Activated CD4-positive, alpha-beta T cell treated with anti-CD3 and anti-CD28 coated beads for 24 hours (primary cell): ENCODE measurements at places on chromosomes 7 and 10.

- DNase-seq = no peak
Observed at GRCh38 chr10:111921821-111922220, 261.7 kb downstream of the GPAM start.

GRCh38 chr10:98125940-98126631 is 8.4 kb upstream of the R3HCC1L start:
- no peak for DNase-seq

GRCh38 chr10:12299222-12299965 is 50.0 kb upstream of the CAMK1D start:
- DNase-seq = no peak

GRCh38 chr7:47153058-47153457 is 428.9 kb downstream of the TNS3 start:
- no peak for DNase-seq

DNA sequence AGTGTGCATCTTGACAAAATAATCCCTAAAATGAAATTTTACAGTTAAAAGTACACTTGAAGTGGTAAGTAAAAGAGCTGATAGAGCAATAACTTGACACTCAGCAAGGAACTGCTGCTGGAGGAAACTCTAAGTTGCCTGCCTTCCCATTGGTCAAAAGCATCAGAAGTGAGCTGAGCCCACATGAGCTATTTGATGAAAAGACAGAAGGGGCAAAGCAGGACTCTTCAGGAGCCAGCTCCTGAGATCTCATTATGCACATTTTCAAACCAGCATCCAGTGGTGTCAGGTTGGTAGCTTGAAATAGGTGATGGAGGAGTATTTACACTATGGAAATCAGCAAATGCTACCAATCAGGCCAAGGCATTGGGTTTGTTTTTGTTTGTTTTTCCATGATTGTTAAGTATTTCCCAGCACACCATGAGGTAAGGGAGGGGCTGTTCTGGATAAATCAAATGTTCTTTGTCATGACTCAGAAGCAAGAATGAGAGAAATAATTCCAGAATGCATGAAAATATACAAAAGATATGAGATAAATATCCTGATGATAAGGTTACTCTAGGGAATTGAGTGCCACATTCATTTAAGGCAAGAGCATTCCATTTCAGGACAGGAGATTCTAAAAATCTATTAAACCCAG is 316.6 kb downstream of the SNX13 start:
- no peak for DNase-seq

DNA sequence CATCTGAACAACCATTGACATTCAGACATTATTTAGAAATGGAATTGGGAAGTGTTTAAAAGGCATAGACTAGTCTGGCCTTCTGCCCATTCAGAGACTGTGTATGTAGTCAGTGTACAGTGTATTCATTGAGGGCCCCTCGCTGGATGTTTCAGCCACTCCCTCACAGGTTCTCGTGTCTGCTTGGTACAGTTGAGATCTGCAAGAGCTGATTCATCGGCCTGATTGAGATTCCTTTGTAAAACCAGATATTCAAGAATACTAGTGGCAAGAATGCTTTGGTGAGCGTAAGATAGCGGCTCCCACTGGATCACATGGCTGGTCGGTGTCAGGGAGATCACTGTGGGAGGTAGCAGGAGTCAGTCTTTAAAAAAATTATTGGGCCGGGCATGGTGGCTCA is 119.5 kb downstream of the TCF7L2 start:
- DNase-seq = no peak

GRCh38 chr7:105643384-105643783 is 62.1 kb upstream of the EFCAB10 start:
- DNase-seq = no peak

DNA sequence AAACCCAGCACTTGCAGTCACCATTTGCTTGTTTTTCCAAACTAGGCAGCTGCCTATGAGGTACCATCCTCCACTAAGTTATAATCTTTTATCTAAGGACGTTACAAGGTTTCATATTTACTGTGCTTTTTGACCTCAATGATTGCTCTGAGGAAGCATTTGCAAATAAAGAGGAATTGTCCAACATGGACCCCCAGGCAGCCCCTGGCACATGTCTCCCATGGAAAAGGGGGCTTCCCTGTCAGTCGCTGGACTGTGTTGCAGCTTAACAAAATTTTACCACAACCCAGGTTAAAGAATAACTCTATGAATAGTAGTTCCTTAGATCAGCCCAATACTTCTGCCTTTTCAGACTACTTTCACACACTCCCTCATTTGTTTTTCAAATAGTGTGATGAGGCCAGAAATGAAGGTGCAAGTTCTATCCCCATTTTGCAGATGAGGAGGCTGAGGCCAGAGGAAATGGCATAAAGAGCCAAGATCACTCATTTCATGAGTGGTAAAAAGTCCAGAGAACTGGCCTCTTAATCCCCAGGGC is 52.8 kb upstream of the ZPBP start:
- DNase-seq = no peak

GRCh38 chr10:14328881-14329672 is 1.6 kb downstream of the FRMD4A start:
- DNase-seq = no peak

DNA sequence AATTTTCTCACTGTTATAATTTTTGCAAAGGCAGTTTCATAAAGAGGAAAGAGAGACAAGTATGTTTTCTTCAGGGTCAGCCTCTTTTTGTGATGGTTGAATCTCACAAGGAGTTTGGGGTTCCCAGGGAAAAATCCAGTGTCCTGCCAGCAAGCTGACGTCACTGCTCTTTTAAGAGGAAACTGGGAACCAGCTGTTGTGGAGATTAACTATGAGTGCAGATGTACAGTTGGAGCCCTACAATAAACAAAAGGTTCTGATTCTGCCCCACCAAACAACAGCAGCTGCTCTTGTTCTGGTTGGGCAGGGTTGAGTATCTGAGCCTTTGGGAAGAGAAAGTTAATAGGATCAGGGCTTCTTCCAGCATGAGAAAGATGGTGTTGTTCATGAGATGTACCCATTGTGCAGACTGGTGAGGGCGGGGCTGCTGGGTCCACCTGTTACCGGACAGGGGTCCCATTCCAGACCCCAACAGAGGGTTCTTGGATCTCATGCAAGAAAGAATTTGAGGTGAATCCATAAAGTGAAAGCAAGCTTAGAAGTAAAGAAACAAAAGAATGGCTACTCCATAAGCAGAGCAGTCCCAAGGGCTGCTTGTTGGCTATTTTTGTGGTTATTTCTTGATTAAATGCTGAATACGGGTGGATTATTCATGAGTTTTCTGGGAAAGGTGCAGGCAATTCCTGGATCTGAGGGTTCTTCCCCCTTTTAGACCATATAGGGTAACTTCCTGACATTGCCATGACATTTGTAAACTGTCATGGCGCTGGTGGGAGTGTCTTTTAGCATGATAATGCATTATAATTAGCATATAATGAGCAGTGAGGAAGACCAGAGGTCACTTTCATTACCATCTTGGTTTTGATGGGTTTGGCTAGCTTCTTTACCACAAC is 12.5 kb downstream of the PRF1 start:
- DNase-seq = no peak

DNA sequence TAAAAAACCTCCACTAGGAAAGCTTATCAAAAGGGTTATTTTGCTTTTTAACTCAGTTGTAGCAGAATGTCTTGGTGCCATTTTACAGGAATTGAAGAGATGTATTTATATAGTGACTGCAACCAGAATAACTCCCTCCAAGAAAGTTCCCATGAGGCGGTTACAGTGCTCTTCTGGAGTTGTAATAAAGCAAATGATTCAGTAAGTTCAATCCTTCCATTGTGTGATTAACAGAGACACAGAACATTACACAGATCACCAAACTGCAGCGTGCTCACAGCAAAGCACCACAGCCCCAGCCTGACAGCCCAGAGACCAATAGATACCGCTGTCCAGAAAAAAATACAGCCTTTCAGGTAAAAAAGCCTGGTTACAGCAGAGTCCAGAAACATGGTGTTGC is 21.9 kb upstream of the CABCOCO1 start:
- DNase-seq = no peak

- no peak for DNase-seq
Observed at GRCh38 chr10:47154762-47155161, 145.2 kb upstream of the GDF10 start.

DNA sequence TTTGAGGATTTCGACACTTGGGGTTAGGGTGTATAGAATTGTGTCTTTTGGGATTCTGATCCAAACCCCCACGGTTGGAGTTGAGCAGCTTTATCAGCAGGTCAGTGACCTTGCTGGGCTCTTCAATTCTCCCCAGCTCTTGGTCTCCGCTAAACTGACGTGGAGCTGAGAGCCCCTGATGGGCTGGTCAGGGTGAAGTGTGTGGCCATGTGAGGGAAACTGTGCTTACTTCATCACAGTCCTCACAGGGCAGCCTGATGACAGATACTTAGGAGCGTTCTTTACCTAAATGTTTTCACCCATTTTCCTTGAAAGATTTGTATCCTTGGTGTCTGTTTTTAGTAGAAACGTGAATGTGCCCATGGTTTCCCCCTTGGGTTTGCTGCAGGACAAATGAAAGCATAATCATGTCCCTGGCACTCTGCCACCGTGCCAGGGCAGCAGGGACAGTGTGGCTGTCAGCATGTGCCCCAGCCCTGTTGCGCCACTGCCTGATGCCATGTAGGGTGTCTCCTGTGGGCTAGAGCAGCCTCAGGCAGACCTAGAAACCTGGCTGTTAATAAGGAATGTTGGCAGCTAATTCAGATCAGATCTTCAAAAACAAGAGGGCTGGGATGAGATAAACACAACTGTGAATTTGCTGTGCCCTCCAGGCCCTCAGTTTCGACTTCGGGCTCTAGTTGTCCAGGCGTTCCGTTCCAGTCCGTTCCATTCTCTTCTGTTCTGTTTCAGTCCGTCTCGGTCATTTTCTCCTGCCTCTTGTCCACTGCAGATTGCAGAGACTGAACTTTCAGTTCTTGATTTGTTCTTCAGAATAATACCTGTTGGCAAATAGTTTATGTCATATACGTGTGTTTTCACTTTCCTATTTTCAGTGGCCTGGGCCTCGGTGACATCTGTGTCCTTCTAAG is 96.8 kb downstream of the TRRAP start:
- no peak for DNase-seq

DNA sequence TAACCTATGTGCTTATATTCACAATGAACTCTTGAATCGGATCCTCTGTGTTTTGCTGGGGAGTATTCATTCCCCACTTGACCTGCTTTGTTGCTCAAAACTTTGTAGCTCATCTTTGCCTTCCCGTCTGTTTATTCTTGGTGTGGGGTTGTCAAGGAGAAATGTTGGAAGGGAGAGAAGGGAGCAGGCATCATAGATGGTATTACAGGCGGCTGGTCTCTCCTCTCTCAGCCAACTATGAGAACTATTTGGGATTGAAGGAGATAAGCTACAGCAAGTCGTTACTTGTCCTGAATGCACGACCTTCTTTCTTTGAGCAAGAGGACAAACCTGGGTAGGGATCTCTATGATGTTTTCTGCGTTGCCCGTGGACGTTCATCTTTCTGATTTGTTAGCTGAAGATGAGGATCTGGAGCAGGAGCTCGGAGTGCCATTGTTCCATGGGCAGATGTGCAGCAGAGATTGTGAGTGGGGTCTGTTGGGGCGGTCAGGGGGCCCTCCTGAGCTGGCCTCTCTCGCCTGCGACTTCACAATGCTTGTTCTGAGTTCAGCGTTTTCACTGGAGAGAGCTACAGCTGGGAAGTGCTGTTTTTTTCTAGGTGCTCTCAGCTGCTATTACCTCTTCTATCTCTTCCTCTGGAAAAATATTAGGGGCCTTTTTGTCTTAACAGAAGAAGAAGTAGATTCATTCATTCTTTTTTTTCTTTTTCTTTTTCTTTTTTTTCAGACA is 126.9 kb upstream of the KLF6 start:
- DNase-seq = no peak

- no peak for DNase-seq
Observed at GRCh38 chr7:8365499-8366110, 67.8 kb upstream of the NXPH1 start.

- DNase-seq = no peak
Observed at GRCh38 chr10:126334272-126334671, 54.0 kb downstream of the ADAM12 start.

DNA sequence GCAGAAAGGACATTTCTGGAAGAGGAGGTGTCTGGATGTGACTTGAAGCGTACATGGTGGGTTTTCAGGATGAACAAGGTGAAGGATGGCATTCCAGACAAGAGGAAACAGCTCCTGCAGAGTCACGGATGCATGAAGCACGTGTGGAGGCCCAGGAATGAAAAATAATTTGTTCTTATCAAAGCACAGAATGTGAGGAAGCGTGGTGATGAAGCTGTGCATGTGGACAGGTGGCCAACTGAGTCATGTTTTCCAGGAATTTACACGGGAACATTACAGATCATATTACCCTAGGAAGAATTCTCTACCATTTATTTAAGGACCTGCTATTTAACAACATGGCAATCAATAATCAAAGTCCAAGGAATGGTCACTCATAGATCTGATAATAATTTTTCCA is 413.2 kb upstream of the KLF6 start:
- DNase-seq = no peak

DNA sequence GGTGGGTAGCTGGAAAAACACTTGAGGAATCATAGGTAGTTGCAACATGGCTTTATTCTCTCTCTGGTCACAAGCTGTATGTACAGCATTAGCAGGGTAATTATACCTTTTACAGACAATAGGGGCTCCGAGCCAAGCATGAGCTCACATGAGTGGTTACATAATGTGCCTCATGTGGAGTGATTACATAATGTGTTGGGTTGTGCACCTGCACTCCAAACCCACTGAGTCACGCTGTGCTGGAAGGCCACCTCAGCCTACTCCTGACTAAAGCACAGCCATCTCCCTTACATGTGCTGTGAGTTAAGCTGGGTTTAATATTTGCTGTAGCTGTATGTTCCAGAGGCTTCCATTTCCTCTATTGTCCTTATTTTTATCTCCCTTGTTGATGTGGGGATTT is 348.7 kb upstream of the SEMA3C start:
- no peak for DNase-seq

DNA sequence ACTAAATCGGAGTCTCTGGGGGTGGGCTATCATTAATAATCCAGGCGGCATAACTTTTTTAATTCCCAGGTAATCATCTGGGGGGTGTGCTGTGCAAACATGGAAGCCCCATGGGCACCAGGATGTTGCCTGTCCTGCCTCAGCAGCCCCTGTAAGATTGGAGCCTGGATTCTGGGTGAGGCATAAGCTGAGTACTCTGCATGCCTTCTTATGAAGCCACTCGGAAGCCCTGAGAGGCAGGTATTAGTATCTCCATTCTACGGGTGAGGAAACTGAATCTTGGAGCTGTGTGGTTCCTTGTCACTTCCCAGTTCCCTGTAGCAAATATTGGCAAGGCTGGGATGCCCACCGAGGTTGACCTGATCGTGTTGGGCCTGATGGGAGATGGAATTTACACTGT is 7.4 kb upstream of the OPN4 start:
- no peak for DNase-seq

- no peak for DNase-seq
Observed at GRCh38 chr10:92131275-92131820, 159.5 kb downstream of the CPEB3 start.

- no peak for DNase-seq
Observed at GRCh38 chr10:1268831-1269230, 212.6 kb downstream of the WDR37 start.

- no peak for DNase-seq
Observed at GRCh38 chr7:138386821-138387220, 73.2 kb upstream of the TRIM24 start.

- DNase-seq = no peak
Observed at GRCh38 chr10:9016930-9017329, 962.4 kb downstream of the GATA3 start.

- DNase-seq = no peak
Observed at GRCh38 chr10:91410638-91411371, 661 bp downstream of the HECTD2 start.

- DNase-seq = no peak
Observed at GRCh38 chr7:142806957-142807356, 36.2 kb downstream of the PRSS2 start.
